ENCODE measurements at places on chromosomes 7 and 10.

DNA sequence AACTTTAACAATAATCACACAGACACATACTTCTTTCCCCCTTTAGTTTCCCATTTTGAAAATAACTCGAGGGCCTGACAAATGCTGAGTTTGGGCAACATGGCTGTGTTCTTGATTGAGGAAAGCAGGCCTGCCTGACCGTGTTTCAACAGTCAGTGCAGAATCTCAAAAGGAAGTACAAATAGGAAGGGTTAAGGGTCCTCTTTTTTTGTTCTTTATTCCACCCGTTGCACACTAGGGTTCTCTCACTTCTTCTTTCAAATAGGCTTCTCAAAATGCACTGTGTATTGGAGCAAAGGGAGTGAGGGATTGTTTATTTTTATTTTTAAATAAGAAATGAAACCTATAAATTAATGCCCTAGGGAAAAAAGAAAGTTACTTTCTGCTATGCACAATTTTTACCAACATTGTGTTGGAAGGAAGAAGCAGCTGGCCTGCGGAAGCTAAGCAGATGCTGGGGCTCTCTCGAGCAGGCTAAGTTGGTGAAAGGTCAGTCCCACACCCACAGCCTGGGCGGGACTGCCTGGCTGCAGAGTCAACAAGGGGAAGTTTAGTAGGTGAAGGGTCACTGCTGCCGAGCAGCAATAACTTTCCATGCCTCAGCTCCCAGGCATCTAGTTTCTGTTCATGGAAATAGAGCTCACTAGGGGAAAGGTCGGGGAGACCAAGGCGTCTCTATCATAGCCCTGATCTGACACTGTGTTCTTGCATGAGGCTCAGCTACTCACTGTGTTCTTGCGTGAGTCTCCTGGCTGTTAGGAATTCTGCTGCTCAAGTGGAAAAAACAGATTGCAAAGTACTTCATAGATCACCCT, 12.2 kb upstream of the PDK4 start:
- no peak for DNase-seq

- no peak for DNase-seq
Measured at GRCh38 chr10:13038391-13038790, 36.9 kb upstream of the CCDC3 start.

DNA sequence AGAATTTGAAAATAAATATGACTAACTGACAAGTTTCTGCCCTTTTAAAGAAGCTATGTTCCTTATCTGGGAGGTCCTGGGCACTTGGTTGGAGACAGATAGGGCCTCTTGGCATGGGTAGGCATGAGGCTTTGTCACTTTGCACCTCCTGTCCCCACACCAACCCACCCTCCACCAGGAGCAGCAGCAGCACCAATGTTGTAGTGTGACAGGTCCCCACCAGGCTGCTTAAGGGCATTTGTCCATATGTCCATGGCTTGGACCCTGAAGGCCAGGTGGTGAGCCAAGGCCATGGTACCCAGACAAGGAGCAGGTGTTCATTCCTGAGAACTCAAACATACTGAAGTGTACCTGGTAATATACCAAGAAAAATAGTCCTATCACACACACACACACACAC, 629.1 kb downstream of the ACTR3B start:
- DNase-seq = no peak

- no peak for DNase-seq
Measured at GRCh38 chr7:151299940-151300645, 41.5 kb upstream of the NUB1 start.

GRCh38 chr10:71975087-71975870, 11.1 kb downstream of the CHST3 start:
- no peak for DNase-seq

- DNase-seq = no peak
Measured at GRCh38 chr7:16067711-16068110, 353.6 kb downstream of the CRPPA start.

GRCh38 chr10:87703771-87704170, 44.1 kb downstream of the PAPSS2 start:
- no peak for DNase-seq

DNA sequence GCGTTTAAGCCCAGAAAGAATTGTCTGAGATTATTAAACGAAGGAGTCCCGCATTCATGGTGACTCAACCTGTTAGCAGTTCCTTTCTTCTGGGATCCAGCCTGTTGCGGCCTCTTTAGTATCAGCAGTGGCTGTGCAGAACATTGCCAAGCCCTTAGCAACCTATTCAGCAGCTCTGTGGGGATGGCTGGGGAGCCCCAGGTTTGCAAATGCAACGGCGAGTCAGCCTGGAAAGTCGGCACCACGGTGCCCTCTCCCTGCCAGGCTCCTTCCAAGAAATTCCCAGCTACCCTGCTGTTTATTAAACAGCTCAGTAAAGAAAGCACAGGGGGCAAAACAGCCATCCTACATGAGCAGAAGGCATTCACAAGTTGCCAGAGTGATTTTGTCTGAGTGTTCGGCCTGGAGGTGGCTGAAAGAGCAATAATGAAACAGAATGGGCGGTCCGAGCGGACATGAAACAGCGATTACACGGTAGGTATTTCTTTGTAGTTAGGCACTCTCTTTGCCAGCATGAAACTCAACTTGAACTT, 198.3 kb downstream of the BAMBI start:
- no peak for DNase-seq

- DNase-seq = no peak
Measured at GRCh38 chr7:125670926-125671572, 741.4 kb upstream of the POT1 start.

- DNase-seq = peak; percentile 49
Measured at GRCh38 chr10:42866115-42866995, 83.8 kb downstream of the BMS1 start.

- DNase-seq = no peak
Measured at GRCh38 chr10:47421057-47421952, 37.2 kb upstream of the ZNF488 start.

- DNase-seq = no peak
Measured at GRCh38 chr10:130053561-130053960, 57.1 kb downstream of the C10orf143 start.

- no peak for DNase-seq
Measured at GRCh38 chr7:45606931-45607330, 32.8 kb downstream of the ADCY1 start.

DNA sequence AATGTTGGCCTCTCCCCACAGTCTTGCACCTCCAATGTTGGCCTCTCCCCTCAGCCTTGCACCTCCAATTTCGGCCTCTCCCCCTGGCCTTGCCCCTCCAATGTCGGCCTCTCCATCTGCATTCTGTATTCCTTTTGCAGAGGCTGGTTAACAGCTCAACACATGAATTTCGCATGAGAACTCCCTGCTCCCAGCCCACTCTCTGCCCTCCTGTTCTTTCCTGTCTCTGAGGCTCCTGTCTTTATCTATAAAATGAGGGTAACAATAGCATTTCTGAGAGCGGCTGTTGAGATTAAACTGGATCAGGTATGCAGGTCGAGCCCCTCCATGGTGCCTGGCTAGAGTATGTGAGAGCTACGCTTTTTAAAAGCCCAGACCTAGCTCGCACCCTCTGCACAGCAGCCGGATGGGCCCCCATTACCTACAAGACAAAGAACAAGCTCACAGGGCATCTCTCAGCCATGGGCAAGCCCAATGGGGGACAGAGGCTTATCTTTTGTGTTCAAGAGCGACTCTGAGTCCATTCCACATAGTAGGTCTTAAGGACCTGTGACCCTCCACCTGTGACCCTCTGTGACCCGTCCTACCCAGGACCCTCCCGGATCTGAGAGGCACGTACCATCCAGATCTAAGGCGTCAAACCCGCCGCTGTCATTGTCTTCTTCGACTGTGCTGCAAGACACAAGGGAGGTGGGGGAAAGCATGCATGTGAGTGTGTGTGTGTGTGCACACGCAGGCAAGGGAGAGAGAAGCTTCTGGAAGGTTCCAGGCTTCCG, 82.2 kb upstream of the GNA12 start:
- DNase-seq = no peak

GRCh38 chr7:104530251-104530650, 201.8 kb downstream of the LHFPL3 start:
- no peak for DNase-seq

DNA sequence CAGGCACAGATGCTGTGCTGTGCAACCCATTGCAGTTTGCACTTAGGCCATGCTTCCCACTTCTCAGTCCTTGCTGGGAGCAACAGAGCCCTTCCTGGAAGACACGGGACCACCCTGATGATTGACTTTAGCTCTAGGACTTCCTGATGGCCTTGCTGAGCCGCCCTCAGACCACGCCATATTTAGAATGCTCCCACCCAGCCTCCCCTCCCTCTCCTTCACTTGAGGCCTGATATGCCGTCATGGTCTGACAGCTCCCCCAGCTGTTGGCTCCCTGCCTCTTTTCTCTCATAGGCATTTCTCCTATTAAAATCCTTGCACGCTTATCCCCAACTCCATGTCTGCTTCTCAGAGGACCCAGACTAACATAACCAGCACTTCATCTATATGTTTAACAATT, 29.4 kb upstream of the GATAD1 start:
- DNase-seq = no peak

DNA sequence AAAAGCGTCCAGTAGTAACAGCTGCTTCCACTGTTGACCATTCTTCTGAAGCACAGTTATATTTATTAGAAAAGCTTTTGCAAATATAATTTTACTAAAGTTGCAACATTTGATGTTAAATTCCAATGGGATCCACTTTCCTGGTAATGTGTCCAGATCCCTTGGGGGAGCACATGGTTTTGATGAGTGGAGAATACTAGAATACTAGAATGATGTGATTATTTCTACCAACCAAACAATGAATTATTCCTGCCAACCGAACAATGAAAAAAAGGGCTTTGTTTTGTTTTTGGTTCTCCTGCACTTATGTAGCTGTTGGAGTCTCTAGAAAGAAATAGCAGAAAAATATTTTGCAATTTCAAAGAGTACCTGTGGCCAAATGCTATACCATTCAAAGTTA, 59.1 kb downstream of the BPGM start:
- DNase-seq = no peak

- no peak for DNase-seq
Measured at GRCh38 chr10:122308417-122309141, 37.5 kb downstream of the BTBD16 start.

GRCh38 chr10:47388879-47389278, 4.8 kb upstream of the ZNF488 start:
- DNase-seq = no peak

DNA sequence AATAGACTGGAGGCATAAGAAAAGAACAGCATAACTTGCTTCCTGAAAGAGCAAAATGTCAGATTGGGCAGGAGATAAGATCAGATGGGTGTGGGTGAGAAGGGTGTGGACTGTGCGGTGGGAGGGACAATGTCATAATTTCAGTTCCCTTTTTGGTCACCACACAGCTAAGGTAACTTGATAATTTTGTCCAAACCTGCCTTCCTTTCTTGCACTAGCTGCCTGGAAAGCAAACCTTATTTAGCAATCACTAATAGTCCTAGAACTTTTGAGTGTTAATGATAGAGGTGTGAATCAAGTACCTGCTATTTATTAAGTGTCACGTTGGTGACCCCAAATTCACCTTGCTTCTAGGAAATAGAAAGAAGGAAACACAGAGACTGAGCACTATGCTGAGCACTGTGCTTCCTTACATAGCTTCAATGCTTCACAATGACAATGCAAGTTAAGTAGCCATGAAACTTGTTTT, 72.4 kb upstream of the SP4 start:
- peak; percentile 77 for DNase-seq

GRCh38 chr7:19377611-19378344, 232.6 kb upstream of the FERD3L start:
- DNase-seq = no peak

DNA sequence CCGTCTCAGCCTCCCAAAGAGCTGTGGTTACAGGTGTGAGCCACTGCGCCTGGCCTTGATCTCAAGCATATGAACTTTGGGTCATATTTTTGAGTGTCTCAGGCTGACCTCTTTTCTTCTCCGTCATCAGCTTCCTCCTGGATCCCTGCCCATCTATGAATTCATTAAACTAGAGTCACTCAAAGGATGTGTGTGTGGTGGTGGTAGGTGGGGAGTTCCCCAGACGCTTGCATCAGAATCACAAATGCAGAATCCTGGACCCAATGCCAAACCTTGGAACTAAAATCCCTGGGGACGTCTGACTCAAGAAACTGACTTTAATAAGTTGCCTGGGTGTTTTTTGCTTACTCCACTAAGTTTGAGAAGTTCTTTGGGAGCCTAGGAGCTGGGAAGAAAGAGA, 6.7 kb upstream of the CREB5 start:
- DNase-seq = no peak

DNA sequence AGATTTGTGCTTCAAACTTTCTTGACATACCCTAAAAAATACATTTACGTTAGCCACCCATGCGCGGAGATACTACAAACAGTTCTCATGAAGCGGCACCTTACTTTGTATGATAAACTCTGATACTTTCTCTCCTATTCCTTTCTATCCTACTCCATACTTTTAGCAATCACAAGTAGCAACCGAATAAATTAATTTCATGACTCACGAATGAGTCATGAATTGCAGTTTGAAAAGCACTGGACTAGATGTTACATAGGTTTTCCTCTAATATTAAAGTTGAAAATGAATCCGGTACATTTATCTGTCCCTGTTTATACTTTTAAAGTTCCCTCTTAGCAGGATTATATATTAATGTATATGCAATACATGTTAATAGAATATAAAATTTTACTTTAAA, 67.6 kb downstream of the CUBN start:
- no peak for DNase-seq

DNA sequence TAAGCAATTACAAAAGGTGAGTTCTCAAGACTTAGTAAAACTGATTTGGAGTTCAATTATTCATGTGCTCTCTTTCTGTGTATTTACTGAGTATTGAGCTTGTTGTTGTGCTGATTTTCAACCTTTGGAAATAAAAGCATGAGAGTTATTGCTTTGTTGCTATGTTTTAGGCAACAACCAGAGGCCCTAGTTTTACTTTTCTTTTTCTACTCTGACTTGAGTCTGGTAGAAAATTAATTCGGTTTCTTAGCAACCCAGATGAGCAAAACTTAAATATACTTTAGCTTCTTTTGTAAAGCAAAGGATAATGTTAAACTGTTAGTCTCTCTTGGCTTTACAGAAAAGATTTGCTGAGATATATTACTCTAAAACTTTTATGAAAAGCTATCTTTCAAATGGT, 66.4 kb upstream of the SCIN start:
- no peak for DNase-seq

DNA sequence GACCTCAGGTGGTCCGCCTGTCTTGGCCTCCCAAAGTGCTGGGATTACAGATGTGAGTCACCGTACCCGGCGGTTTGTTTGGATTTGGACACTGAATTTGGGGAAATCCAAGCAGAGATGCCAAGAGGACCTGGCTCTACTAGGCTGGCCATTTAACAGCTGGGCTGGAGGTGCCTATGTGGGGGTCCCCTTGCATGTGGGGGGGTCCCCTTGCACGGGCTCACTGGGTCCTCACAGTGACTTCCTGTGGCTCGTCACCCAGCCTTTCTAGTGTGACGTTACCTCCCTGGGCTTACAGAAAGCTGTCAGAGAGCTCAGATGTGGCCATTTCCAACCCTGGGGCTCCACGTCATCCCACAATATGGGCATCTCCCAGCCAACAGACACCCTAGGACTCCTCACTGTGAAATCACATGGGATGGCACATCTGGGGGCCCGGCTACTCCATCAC, 49.3 kb upstream of the GNA12 start:
- no peak for DNase-seq

Measured in CD4-positive, alpha-beta T cell treated with Interleukin-2 at 100 ng/mL for 4 hours (primary cell).